ENCODE measurements at places on chromosomes 12 and 14. TPM values are rescaled to one million over a fixed set of nuclear protein-coding genes. Genes with fewer than 3 reads are reported as not detected.

- DNase-seq = peak; percentile 81
Measured at GRCh38 chr14:61152851-61153364, 128.2 kb downstream of the TMEM30B start.

DNA sequence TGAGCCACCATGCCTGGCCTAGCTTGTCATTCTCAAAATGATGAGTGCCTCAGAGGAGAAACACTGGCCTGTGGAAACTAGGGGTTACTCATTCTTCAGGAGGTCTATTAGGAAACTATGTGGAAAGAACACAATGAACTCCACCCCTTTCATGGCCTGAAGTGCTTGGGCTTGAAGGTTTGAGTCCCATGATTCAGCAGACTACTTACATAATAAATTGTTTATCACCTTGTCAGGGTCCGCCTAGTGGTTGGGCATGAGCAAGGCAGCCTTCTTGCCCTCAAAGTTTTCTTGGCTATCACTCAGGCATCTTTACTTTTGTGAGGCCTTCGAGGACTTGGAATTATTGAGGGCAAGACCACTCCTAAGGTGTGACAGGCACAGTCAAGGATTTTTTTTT, 251.2 kb downstream of the ACSS3 start:
- peak; percentile 51 for DNase-seq

The DPY19L2 gene
- 3.6 TPM for total RNA-seq

The HCAR2 gene
- total RNA-seq = under 0.01 TPM

The CYP27B1 gene
- 0.87 TPM for total RNA-seq

The DTD2 gene
- 40.5 TPM for total RNA-seq

GRCh38 chr14:39102265-39102968, 618 bp downstream of the SEC23A start:
- DNase-seq = peak; percentile 57

Data from renal cortical epithelial cell (primary cell).